Stimulated activated CD8-positive, alpha-beta memory T cell treated with anti-CD3 and anti-CD28 coated beads, Interleukin-7, amount 100 ng/mL, for 1 hour (primary cell): ENCODE measurements at places on chromosomes 13 and 19.

- no peak for DNase-seq
These were observed 27.5 kb upstream of the SIGLEC11 start for GRCh38 chr19:49988433-49988832.

DNA sequence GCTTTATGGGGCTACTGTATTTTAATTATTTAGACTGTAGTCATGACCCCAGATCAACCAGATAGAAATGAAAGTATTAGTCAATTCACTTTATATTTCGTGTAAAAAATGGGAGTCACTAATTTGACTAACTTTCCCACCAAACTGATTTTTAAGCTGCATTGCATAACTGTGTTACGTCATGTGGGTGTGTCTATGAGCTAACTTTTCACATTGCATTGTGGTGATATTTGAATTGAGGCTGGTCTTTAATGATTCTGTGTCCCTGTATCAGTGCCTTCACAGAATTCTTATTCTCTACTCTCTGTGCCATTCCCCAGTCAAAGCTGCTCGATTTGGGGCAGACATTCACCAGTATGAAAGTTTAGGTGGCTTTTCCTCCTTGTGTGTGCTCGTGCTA, 172.7 kb upstream of the MAB21L1 start:
- no peak for DNase-seq

GRCh38 chr13:110629735-110630134, 14.4 kb downstream of the NAXD start:
- DNase-seq = no peak

GRCh38 chr19:54882758-54883157, 8.7 kb downstream of the FCAR start:
- no peak for DNase-seq

DNA sequence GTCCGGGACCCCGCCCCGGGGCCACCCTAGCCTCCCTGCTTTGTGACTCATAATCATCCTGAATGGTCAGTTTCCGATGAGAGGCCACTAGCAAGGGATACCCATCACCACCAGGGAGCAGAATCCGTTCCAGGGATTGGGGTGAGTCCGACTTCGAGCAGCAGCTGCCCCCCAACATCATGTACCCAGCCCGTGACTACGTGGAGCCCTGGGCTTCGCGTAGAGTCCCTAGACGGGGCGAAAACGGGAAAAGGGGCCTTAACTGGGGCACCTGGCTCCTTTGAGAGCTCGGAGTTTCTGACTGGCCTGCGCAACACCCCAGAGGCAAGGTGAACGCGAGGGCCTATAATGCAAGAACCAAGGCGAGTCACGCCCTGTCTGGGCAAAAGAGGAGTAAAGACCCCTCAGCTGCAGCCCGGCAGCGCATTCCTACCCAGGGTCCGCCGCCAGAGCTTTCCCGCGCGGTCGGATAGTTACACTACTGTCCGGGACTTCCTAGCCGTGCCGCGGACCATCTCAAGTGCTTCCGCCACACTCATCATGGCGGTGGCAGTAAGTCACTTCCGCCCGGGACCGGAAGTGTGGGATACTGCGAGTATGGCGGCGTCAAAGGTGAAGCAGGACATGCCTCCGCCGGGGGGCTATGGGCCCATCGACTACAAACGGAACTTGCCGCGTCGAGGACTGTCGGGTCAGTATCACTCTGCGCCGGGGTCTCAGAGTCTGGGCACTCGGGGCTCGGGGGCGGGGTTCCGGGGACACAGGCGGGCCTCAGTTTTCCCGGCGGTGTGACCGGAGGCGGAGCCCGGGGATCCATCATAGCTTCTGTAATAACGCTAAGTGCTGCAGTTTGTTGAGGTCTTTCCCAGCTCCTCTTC, at the start of gene NDUFA13:
NDUFA13 (plus strand) TSS at position 584 of the 878 bp plus-strand sequence; CDS start at position 598, 14 bp downstream.
- DNase-seq = peak; percentile 95

- no peak for DNase-seq
These were observed 58.6 kb upstream of the SPRY2 start for GRCh38 chr13:80399340-80400163.

GRCh38 chr13:50280441-50280937, 265.2 kb downstream of the KCNRG start:
- DNase-seq = no peak

GRCh38 chr19:29520390-29520789, 5.4 kb upstream of the VSTM2B start:
- DNase-seq = no peak

- DNase-seq = no peak
These were observed 79.4 kb upstream of the VSTM2B start for GRCh38 chr19:29446361-29446760.

DNA sequence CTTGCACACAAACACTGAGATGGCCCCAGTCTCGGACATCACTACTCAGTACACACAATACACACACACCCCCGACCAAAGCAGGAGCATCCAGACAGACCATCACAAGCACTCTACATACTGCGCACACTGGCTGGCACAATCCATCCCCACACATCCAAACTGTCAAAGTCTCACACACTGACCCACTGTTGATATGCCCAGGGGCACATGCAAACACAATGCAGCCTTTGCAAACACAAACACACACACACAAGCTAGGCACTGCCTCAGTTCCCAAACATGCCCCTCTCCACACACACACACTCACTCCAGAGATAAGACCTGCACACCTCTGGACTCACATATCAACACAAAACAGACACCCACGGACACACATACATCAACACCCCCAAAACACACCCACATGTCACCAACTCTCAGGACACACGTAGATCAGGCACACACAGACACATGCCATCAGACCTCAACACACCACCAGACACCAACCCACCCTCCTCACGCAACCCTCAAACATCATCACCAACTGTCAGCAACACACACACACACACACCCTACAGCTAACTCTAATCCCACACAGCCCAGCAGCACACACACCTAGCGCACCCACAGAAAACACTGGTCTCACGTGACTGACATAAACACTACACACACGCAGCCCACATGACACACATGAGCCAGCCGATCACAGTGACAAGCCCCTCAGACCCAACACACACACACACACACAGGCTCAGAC, 1.9 kb downstream of the BBC3 start:
- DNase-seq = no peak

- no peak for DNase-seq
These were observed 5.7 kb downstream of the SLC25A30 start for GRCh38 chr13:45412274-45413049.

- no peak for DNase-seq
These were observed 40.9 kb downstream of the GSX1 start for GRCh38 chr13:27833206-27833605.

GRCh38 chr13:73872397-73872796, 261.8 kb downstream of the KLF12 start:
- no peak for DNase-seq
